ENCODE measurements at places on chromosomes 6 and 20.

- DNase-seq, result no peak
Measured at GRCh38 chr6:83218646-83219045, 25.5 kb downstream of the RWDD2A start.

- DNase-seq, result no peak
Measured at GRCh38 chr6:1834646-1835516, 225.2 kb downstream of the FOXC1 start.

- peak; percentile 8 for DNase-seq
Measured at GRCh38 chr6:137316626-137317025, 97.4 kb upstream of the IFNGR1 start.

DNA sequence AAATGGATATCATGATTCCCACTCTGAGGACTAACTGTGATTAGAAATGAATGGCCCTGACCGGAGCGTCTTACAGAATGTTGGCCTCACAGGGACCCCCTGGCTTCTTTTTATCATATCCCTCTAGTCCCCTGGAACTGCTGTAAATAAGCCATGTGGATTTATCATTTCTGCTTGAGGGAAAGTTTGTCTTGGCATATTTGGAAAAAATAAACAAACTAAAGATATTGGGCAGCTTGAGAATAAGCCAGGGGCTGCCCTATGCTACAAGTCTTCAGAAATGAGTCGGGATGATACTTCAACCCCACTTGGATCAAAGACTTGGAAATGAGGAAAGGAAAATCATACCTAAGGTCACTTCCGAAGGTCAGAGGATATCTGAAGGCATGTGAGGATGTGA lies 179.1 kb downstream of the THBS2 start:
- DNase-seq, result peak; percentile 68

- no peak for DNase-seq
Measured at GRCh38 chr6:142407685-142408273, 106.0 kb downstream of the ADGRG6 start.

DNA sequence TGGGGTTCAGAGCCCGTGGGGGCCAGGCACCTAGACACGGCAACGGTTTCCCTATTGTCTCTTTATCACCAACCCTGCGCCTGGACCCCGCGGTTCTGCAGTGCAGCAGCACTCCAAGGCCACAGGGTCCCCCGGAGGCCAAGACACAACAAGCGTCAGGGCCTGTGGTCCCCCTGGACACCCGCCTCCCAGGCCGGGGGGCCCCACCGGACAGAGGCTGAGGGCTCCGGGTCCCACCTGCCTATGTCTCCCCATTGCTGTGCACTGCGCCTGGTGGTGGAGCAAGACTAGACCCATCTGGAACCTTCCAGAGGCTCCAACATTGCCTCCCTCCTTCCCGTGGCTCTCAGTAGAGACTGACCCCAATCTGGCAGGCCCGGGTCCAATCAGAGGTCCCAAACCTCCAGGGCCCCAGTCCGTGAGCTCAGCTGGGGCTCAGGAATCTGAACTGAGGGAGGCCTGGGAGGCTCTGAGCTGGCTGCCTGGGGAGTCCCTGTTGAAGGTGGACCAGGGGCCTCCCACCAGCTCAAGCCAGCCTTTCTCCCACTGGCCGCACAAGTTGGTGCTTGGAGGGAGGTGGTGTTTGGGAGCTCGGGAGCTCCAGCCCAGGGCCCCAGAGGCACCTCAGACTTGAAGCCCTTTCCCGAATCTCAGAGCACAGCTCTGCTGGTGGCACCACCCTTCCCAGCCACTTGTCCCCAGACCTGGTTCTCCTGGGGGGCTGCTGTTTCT lies 8.8 kb downstream of the GATA5 start:
- DNase-seq, result no peak

DNA sequence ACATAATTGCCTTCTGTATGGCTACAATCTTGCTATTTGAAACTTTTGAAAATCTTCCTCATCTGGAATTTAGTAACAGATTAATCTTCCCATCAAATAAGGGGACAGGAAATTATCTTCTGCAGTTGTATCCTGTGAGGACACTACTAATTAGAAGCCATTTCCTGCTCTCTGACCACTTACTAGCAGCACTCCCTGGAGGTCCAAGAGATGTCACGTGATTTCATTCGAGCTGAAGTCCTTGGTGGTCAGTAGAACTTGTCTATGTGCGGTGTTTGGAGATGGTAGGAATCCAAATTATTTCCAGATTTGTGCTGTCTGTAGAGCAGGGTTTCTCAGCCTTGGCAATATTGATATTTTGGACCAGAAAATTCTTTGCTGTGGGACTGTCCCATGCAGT lies 202.5 kb downstream of the TFAP2B start:
- DNase-seq, result peak; percentile 24

DNA sequence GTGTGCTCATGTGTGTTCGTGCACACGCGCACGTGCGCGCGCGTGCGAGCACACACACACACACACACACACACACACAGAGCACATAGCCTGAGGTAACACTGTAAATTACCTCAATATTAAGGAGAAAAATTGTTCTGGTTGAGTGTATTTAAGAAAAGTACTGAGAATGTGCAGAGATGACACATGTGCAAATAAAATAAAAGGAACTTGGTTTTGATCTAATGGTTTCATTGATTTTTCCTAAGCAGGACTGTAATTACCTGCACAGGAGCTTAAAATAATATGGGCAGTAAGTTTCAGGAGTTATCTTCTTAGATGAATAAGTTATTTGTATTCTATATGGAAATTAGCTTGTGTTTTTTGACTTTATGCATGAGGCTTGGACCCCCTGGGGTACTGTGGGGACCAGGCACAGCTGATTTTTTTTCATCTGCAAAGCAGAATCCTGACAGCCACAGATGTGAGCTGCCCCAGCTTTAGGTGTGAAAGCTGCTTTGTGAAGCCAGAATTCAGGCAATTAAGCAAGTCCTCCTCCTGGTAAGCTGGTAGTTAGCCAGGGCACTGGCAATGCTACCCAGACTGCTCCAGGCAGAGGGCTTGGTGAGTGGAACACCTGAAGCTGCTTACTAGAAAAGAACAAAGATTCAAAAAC lies 1040.6 kb upstream of the CITED2 start:
- no peak for DNase-seq

GRCh38 chr6:148652205-148652604 lies 94.6 kb upstream of the UST start:
- no peak for DNase-seq

DNA sequence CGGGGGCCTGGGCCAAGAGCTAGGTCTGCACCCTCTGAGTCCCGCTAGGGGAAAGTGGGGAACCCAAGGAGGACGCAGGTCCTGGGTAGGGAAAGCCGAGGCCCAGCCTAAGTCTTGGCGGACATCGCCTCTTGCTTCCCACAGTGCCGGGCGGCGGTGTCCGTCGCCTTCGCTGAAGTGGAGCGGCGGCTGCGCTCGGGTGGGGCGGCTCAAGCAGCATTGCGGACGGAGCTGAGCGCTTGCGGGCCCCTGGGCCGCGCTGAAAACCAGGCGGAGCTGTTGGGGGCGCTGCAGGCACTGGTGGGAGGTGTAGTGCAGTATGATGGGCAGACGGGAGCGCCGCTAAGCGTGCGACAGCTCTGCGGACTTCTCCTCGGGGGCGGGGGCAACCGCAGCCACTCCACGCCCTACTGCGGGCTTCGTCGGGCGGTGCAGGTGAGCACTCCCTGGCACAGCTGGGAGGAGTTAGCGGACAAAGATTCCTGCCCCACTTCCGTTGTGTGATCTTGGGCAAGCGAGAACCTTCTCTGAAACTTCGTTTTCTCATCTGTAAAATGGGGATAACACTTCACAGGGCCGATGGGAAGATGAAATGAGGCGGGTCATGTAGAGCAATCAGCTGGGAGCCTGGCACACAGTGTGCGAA lies 4.2 kb downstream of the PRSS16 start:
- DNase-seq, result peak; percentile 21

- peak; percentile 31 for DNase-seq
Measured at GRCh38 chr6:53432318-53433161, 83.8 kb upstream of the ELOVL5 start.

DNA sequence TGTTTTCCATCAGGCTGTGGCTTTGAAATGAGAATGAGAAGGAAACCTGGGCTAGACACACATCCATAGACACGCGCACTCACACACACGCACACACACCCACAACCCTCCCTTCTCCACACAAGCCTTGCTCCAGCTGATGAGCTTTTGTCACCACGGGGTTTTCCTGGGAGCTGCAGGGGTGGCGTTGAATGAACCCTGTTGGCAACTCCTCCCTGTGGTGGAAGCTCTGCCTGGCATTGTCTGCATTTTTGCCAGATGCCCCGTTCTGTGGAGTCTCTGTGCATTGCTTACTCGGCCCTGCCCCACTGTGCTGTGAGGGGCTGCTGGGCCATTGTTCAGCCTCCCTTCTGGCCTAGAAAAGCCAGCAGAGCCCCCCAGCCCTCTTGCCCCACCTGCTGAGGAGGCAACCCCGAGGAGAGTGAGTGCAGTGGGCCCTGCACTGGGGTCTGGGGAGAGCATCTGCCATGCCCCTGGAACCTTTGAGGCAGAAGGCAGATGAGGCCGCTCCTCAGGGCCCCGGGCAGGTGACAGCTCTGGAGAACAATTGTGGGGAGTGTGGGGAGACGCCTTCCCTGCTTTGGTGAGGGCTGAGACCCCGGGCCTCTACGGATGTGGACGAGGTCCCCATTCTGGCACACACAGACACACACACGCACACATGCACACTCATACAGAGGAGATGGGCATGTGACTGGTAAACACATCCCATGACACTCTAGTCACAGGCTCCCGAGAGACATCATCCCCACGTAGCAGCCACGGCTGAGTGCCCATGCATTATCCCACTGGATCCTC lies 9.9 kb downstream of the ADIG start:
- DNase-seq, result no peak

DNA sequence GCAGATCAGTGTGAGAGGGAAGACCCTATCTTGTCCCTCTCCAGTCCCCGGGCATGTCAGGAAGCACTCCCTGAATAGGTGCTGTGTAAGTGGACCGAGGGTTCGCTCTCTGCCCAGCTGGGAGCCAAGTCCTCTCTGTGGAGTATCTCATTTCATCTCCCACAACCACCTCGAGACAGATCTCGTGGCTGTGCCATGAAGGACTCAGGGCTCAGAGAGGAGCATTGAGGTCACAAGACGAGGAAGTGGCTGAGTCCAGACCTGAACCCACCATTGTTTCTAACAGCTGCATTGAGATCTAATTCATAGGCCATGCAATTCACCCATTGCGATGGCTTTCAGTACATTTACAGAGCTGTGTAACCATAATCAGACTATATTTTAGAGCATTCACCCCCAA lies 34.7 kb upstream of the STX16 start:
- DNase-seq, result no peak

GRCh38 chr6:151056230-151056907 lies 183.4 kb upstream of the AKAP12 start:
- DNase-seq, result no peak

GRCh38 chr6:303948-304558 lies 11.8 kb downstream of the DUSP22 start:
- DNase-seq, result no peak

DNA sequence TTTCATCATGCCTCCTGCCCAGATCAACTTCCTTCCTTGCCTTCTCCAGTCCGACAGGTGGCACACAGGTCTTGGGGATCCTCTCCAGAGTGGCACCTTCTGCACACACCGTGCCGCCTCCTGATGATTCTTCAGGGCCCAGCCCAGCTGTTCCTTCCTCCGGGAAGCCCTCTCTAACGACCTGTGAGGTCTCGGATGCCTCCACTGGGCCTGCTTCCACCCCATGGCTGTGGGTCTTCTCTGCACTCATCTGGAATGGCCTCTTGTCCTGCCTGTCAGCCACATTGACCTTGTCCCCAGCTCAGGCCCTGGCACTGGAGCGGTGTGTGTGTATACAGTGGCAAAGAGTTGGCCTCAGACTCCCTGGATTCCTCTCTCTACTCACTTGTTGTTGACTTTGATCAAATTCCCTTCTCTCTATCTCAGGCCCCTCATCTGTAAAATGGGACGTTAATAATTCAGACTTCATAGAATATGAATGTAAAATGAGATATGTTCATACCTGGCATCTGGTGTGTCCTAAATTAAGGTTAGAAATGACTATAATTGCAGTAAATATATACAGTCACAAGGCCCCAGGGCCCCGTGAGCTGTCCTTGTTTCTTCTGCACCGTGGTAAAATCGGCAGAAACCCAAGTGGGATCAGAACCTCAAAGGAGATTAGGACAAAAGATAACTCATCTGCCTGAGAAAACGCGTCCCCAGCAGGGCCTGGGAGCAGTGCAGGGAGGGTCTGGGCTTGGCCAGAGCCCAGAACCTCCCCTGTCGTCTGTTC lies 1.5 kb downstream of the FAM210B start:
- no peak for DNase-seq

- DNase-seq, result no peak
Measured at GRCh38 chr20:9180481-9181257, 111.8 kb downstream of the PLCB4 start.

DNA sequence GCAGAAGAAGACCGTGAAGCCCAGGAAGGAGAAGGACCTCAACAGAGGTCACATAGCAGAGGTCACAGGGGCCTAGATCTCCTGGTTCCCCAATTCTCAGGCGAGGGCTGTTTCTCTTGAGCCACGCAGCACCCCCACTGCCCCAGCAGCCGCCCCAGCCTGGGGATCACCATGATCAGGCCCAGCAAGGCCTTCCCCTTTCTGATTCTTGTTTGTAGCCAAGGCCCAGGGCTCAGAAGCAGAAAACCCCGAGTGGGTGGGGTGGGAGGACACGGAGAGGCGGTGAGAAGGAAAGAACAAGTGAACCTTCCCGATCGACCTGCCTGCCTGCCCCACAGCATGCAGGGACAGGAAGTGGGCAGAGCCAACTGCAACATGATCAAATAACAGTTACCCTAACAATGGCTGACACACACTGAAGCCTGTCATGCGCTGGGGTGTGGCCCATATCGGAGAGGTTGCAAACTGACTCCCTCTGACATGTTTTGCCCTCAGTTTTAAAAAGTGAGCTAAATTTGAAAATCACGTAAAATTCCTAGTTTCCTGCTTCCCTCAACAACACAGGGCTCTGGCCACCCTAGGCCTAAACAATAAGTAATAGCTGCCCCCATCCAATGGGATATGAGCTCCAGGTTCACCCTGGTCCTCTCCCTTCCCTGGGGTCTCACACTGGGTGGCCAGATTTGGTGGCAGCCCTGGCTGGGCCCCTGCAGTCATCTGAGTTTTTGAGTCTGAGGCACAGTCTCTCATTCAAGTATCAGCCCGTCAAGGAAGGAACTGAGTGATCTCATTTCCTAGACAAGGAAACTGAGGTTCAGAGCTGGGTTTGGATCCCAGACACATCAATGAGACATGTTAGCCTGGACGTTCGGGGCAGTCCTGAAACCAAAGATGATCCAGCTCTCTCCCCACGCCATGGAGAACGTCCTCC lies 6.5 kb downstream of the PEDS1 start:
- no peak for DNase-seq

DNA sequence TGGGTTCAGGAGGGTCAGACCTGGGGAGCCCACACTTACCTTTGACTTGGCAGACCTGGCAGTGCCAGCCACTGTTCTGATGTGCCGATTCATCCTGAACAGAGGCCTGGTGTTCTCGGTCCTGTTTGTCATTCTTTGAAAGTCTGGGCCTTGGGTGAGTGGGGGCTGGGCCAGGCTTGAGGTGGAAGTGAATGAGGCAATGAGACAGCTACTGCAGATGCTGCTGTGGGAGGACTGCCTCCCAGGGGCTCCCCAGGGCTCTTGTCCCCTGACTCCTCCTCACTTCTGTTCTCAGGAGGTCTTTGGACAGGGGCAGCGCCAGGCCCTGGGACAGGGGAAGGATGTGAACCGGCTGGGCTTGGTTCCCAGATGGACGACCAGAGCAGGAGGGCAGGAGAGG lies 5.6 kb upstream of the TREML4 start:
- no peak for DNase-seq

All from fibroblast of skin of scalp (primary cell).